M059J (cell line): ENCODE measurements at places on chromosomes 6 and 20. TPM values are rescaled to one million over a fixed set of nuclear protein-coding genes. Genes with fewer than 3 reads are reported as not detected.

- peak; percentile 82 for DNase-seq
These were observed 537.6 kb downstream of the HDGFL1 start for GRCh38 chr6:23106951-23107350.

- DNase-seq = no peak
These were observed 13.8 kb upstream of the ZBP1 start for GRCh38 chr20:57633945-57634491.

- DNase-seq = no peak
These were observed 161.0 kb downstream of the AIG1 start for GRCh38 chr6:143221698-143222097.

Gene TMC2
- total RNA-seq = not detected in 2 replicates

GRCh38 chr20:32404017-32404416 is 45.9 kb downstream of the ASXL1 start:
- DNase-seq = no peak

GRCh38 chr6:137641474-137642077 is 147.4 kb upstream of the OLIG3 start:
- DNase-seq = peak; percentile 80
